Thyroid gland (tissue), 4 donors: ENCODE measurements at places on chromosomes 2 and 18. TPM values are rescaled to one million over a fixed set of nuclear protein-coding genes. Genes with fewer than 3 reads are reported as not detected.

PARD3B gene
- total RNA-seq, result 27.0 TPM

BOLL gene
- total RNA-seq, result not detected

HMSD gene
- total RNA-seq, result not detected

DNA sequence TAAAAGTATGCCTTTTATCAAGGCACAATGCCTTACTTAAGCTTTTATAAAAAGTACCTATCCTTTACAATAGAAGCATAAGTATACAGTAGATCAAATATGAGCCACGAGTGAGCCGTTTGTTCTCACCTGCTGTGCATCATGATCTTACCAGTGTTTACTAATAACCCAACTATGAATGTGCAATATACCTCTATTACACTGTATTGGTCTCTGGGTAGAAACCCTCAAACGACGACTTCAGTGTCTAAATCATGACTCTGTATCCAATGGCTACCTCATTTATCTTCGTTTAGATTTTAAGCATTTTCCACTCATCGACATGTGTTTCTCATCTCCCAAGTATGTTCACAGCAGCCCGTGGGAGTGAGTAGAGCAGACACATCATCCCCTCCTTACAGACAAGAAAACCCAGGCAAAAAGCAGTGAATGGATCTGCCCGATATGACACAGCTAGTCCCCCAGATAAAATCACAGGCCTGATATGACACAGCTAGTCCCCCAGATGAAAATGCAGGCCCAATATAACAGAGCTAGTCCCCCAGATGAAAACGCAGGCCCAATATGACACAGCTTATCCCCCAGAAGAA is 279.8 kb downstream of the TNS1 start:
- no peak overlapping the region for H3K4me3 ChIP-seq
- DNase-seq, result no peak
- H3K27ac ChIP-seq, result no peak overlapping the region

GRCh38 chr2:61436092-61436491 is 34.8 kb downstream of the USP34 start:
- H3K4me1 ChIP-seq, result peaks cover 21% of the 10 kb centered on the region
- no peaks in the 10 kb centered on the region for H3K27me3 ChIP-seq
- no peak overlapping the region for H3K27ac ChIP-seq
- no peak overlapping the region for H3K4me3 ChIP-seq

DNA sequence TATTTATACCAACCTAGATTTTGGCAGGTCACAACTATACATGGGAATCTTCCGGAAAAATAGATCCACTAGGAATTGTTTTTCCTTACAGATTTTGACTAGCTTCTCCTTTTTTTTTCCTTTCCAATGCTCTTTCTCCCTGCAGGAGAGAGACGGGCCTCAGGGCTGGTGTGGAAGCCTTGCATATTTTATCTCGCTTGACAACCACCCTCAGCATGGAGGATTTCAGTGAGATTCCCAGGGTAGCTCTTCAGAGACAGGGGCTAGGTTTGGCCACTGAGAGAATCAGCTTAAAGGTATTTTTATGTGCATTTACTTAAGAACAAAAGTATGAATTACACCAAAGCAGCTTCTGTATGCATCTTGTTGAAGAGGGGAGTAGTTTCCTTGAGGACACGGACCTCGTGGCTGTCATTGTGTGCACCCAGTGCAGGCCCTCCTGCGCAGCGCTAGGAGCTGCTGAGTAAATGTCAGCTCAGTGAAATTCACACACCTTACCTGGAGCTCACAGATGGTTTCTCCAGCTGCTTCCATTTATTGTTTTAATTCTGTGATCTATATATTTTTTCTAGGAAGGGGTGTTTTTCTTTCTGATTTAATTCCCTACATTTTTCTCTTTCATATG is 54.4 kb downstream of the TRAPPC12 start:
- peaks cover 9% of the 10 kb centered on the region for H3K4me1 ChIP-seq
- no peak overlapping the region for H3K4me3 ChIP-seq
- no peak for DNase-seq
- H3K36me3 ChIP-seq, result peaks cover 15% of the 10 kb centered on the region
- no peaks in the 10 kb centered on the region for H3K27me3 ChIP-seq
- H3K27ac ChIP-seq, result peak overlapping the region; percentile 71

- no peak overlapping the region for H3K27ac ChIP-seq
- H3K4me3 ChIP-seq, result no peak overlapping the region
- no peaks in the 10 kb centered on the region for H3K27me3 ChIP-seq
These were observed 31.9 kb upstream of the EMILIN2 start for GRCh38 chr18:2814928-2815327.

DNA sequence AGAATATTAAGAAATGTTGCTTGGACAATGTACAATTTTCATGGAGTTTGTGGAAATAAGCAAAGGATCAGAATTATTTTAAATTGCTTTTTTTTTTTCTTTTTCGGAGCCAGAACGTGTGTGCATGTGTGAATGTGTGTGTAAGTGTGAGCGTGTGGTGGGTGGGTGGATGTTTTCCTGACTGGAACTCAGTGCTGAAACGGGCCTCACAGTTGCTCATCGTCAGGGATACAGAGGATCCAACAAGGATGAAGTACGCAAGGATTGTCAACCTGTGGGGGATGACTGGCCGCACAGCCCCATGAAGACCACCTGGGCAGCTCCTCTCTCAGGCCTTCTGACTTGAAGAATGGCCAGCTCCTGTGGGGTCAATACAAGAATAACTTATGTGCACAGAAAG is 17.5 kb downstream of the IL1B start:
- no peak overlapping the region for H3K27ac ChIP-seq
- no peaks in the 10 kb centered on the region for H3K36me3 ChIP-seq
- no peaks in the 10 kb centered on the region for H3K4me1 ChIP-seq
- DNase-seq, result no peak
- H3K27me3 ChIP-seq, result no peaks in the 10 kb centered on the region

DNA sequence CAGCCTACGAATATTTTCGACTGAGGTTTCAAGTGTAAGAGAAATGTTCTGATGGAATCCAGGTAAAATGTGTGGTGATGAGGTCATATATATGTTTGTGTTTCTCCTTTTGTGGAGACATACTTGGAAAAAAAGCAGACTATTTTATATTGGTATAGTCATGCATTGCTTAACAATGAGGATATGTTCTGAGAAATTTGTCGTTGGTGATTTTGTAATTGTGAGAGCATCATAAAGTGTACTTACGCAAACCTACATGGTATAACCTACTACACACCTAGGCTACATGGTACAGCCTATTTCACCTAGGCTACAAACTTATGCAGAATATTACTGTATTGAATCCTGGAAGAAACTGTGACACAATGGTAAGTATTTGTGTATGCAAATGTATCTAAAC is 1849.9 kb upstream of the CELF4 start:
- H3K27me3 ChIP-seq, result no peaks in the 10 kb centered on the region
- no peak overlapping the region for H3K27ac ChIP-seq
- no peaks in the 10 kb centered on the region for H3K4me1 ChIP-seq
- H3K36me3 ChIP-seq, result no peaks in the 10 kb centered on the region
- no peak for DNase-seq

DNA sequence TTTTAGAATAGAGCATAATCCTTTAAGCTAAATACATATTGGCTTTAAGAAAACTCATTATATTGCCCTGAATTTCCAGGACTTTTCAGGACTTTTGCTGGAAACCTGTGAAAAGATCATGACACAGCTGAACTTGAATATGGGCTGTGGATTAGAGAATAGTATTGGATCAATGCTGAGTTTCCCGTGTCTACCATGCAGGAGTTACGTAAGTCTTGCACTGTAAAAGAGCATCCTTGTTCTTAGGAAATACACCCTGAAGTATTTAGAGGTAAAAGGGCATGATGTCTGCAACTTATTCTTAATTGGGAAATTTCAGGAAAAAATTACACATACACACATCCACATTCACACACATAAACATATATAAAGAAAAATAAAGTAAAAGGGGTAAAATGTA is 82.1 kb downstream of the ZFP36L2 start:
- no peak overlapping the region for H3K4me3 ChIP-seq
- no peaks in the 10 kb centered on the region for H3K27me3 ChIP-seq
- H3K4me1 ChIP-seq, result peaks cover 6% of the 10 kb centered on the region
- no peaks in the 10 kb centered on the region for H3K36me3 ChIP-seq
- no peak for DNase-seq
- no peak overlapping the region for H3K27ac ChIP-seq

GRCh38 chr18:3067165-3067661 is 54.3 kb upstream of the LPIN2 start:
- no peaks in the 10 kb centered on the region for H3K4me1 ChIP-seq
- no peak overlapping the region for H3K4me3 ChIP-seq
- no peak overlapping the region for H3K27ac ChIP-seq
- DNase-seq, result no peak
- no peaks in the 10 kb centered on the region for H3K36me3 ChIP-seq

DNA sequence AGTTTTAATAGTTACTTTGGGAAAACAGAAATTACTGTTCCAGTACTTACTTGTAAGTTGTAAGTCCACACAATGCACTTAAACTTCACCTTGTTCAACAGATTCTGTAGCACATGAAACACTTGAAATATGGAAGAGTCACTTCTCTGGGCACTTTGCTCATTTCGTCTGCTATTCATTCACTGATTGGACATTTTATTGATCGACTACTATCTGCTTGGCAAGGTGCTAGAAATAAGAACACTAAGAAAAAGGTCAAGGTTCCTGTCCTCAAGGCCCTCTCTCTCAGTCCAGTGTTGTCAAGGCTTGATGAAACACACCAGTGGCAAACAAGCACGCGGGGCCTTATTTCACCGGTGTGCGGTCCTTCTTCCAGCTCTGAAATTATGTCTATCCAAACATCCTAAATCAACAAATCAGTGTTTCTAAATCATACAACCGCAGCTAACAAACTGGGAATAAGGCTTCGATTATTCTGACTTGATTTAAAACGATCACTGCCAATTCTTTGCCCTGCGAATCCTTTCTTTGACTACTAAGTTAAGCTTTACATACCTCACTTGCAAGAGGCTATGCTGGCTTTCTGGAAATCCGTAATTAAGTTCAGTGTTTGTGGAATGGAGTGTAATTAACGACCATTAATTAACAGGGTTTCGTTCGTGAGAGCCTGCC is 780 bp upstream of the ITGAV start:
- H3K36me3 ChIP-seq, result no peaks in the 10 kb centered on the region
- peak overlapping the region; percentile 98 for H3K27ac ChIP-seq
- H3K4me3 ChIP-seq, result peak overlapping the region; percentile 97
- H3K27me3 ChIP-seq, result no peaks in the 10 kb centered on the region
- DNase-seq, result peak; percentile 36
- H3K4me1 ChIP-seq, result peaks cover 18% of the 10 kb centered on the region
